ENCODE measurements at places on chromosomes 4 and X. TPM values are rescaled to one million over a fixed set of nuclear protein-coding genes. Genes with fewer than 3 reads are reported as not detected.

MAGEA12 gene
- not detected for total RNA-seq

RAB41 gene
- total RNA-seq, result not detected

GLRA2 gene
- total RNA-seq, result not detected

LDOC1 gene
- total RNA-seq, result 4.7 TPM

ENPEP gene
- 1.1 TPM for total RNA-seq

AFP gene
- total RNA-seq, result not detected

WDR17 gene
- 0.36 TPM for total RNA-seq

MAGEC1 gene
- not detected for total RNA-seq

MSX1 gene
- 2.9 TPM for total RNA-seq

SHROOM2 gene
- 6.2 TPM for total RNA-seq

SOD3 gene
- total RNA-seq, result 2.1 TPM

SH2D1A gene
- total RNA-seq, result not detected

AFF1 gene
- total RNA-seq, result 19.5 TPM

IGSF1 gene
- total RNA-seq, result 0.29 TPM

SRPX2 gene
- total RNA-seq, result 36.9 TPM

MAGEC2 gene
- not detected for total RNA-seq

ART3 gene
- total RNA-seq, result under 0.01 TPM

CCNA2 gene
- total RNA-seq, result 8.0 TPM

PRDM5 gene
- total RNA-seq, result 39.4 TPM

Measured in osteoblast (primary cell).